Neural crest cell (in vitro differentiated cells): ENCODE measurements at places on chromosomes 16 and 17. TPM values are rescaled to one million over a fixed set of nuclear protein-coding genes. Genes with fewer than 3 reads are reported as not detected.

TMIGD1 gene
- total RNA-seq, result not detected in 2 replicates

C1QTNF8 gene
- 0.19 and 0.30 TPM in 2 replicates for total RNA-seq

MSL1 gene
- 147 and 153 TPM in 2 replicates for total RNA-seq

DNASE1L2 gene
- total RNA-seq, result 1.6 and 2.6 TPM in 2 replicates

ERAL1 gene
- 63.0 and 64.4 TPM in 2 replicates for total RNA-seq

GHDC gene
- 8.4 and 8.8 TPM in 2 replicates for total RNA-seq

CCL16 gene
- not detected in 2 replicates for total RNA-seq

MYH1 gene
- total RNA-seq, result not detected in 2 replicates

TMEM219 gene
- total RNA-seq, result 70.7 and 74.0 TPM in 2 replicates

NECAB2 gene
- total RNA-seq, result 16.2 and 19.6 TPM in 2 replicates

CES4A gene
- total RNA-seq, result 1.8 TPM in 2 replicates

ADAD2 gene
- not detected in 2 replicates for total RNA-seq

C17orf50 gene
- 0.23 TPM in 1 of 2 replicates, not detected in the other for total RNA-seq

OXLD1 gene
- 25.5 and 28.2 TPM in 2 replicates for total RNA-seq

NOXO1 gene
- 0.63 and 0.75 TPM in 2 replicates for total RNA-seq

TPPP3 gene
- total RNA-seq, result 3.4 and 4.7 TPM in 2 replicates

KRTAP9-4 gene
- not detected in 2 replicates for total RNA-seq

ITGA2B gene
- 7.3 and 8.1 TPM in 2 replicates for total RNA-seq

WSCD1 gene
- 75.8 and 93.3 TPM in 2 replicates for total RNA-seq

SBK1 gene
- 79.0 and 79.3 TPM in 2 replicates for total RNA-seq

MSLN gene
- total RNA-seq, result not detected in 2 replicates

USH1G gene
- 0.14 TPM in 1 of 2 replicates, not detected in the other for total RNA-seq

GPR142 gene
- 0.23 TPM in 1 of 2 replicates, not detected in the other for total RNA-seq

CES1 gene
- total RNA-seq, result 0.58 TPM in 1 of 2 replicates, not detected in the other

AIPL1 gene
- not detected in 2 replicates for total RNA-seq

TP53TG3B gene
- not detected in 2 replicates for total RNA-seq

MRPL12 gene
- 106 TPM in 2 replicates for total RNA-seq

NPIPB6 gene
- total RNA-seq, result 1.5 and 3.2 TPM in 2 replicates

ADCY7 gene
- total RNA-seq, result 6.9 and 8.8 TPM in 2 replicates

CYTH1 gene
- 26.8 and 27.7 TPM in 2 replicates for total RNA-seq

VAT1L gene
- total RNA-seq, result 4.8 and 5.2 TPM in 2 replicates

CPNE7 gene
- 2.7 and 3.1 TPM in 2 replicates for total RNA-seq

TBC1D28 gene
- 0.26 TPM in 1 of 2 replicates, not detected in the other for total RNA-seq

HES7 gene
- 0.41 and 0.56 TPM in 2 replicates for total RNA-seq

NTN1 gene
- 10.1 and 10.3 TPM in 2 replicates for total RNA-seq

KRT40 gene
- total RNA-seq, result not detected in 2 replicates

LDHD gene
- total RNA-seq, result 0.56 TPM in 1 of 2 replicates, not detected in the other

CCDC200 gene
- not detected in 2 replicates for total RNA-seq

KCNJ18 gene
- not detected in 2 replicates for total RNA-seq

TACO1 gene
- total RNA-seq, result 24.3 and 24.4 TPM in 2 replicates

KRTAP4-1 gene
- not detected in 2 replicates for total RNA-seq

GPR139 gene
- total RNA-seq, result not detected in 2 replicates

BEAN1 gene
- 1.5 TPM in 2 replicates for total RNA-seq

CMTM1 gene
- 17.1 and 18.4 TPM in 2 replicates for total RNA-seq

HBA2 gene
- not detected in 2 replicates for total RNA-seq

PRKCA gene
- 21.2 and 22.7 TPM in 2 replicates for total RNA-seq

TMC5 gene
- not detected in 2 replicates for total RNA-seq

DOC2B gene
- total RNA-seq, result 0.91 and 1.0 TPM in 2 replicates

NLRC3 gene
- total RNA-seq, result 0.18 TPM in 1 of 2 replicates, not detected in the other

CDK3 gene
- total RNA-seq, result 7.9 and 9.4 TPM in 2 replicates

CCL4 gene
- total RNA-seq, result not detected in 2 replicates

NXN gene
- total RNA-seq, result 75.9 and 76.4 TPM in 2 replicates

SPATA32 gene
- 0.23 and 0.25 TPM in 2 replicates for total RNA-seq

KLHL11 gene
- 20.4 and 20.6 TPM in 2 replicates for total RNA-seq

CCR7 gene
- total RNA-seq, result 0.32 and 0.33 TPM in 2 replicates

CCL5 gene
- not detected in 2 replicates for total RNA-seq

ABCA8 gene
- total RNA-seq, result 12.1 and 13.3 TPM in 2 replicates
